ENCODE measurements at places on chromosomes 3 and 15.

DNA sequence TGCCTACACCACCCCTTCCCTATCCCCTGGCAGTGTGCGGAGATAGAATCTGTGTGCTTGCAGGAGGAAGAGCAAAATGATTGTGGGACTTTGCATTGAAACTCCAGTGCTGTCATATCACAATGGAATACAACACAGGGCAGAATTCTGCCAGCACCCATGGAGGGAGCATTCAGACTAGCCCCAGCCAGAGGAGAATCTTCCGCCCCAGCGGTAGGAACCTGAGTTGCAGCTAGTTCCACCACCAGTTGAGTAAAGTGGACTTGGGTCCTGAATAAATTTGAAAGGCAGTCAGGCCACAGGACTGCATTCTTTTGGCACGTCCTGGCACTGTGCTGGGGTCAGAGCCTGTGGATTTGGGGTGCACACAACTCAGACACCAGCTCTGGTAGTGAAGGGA is 27.5 kb downstream of the NCBP2 start:
- DNase-seq: no peak

- DNase-seq: peak; percentile 30
These were observed 1.1 kb downstream of the WDR82 start for GRCh38 chr3:52277071-52277964.

DNA sequence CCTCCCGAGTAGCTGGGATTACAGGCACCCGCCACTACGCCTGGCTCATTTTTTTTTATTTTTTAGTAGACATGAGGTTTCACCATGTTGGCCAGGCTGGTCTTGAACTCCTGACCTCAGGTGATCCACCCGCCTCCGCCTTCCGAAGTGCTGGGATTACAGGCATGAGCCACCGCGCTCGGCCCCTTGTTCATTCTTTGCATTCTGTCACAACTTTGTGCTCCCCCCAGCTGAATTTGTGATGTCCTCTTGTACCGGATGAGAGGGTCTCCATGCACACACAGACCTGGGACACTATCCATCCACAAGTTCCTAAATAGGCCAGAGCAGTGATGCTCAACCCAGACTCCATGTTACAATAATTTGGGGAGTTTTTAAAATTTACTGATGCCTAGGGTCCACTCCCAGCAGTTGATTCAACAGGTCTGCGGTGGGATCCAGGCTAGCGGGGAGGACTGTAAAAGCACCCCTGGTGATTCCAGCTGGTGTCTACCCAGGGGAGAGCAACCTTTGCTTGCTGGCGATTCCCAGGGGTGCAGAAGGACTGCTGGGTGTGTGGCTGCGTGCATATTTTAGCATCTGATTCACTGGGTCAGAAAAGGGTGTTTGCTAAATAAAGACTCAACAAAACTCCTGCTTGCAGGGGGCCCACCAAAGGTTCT is 1.0 kb downstream of the RASSF1 start:
- no peak for DNase-seq

DNA sequence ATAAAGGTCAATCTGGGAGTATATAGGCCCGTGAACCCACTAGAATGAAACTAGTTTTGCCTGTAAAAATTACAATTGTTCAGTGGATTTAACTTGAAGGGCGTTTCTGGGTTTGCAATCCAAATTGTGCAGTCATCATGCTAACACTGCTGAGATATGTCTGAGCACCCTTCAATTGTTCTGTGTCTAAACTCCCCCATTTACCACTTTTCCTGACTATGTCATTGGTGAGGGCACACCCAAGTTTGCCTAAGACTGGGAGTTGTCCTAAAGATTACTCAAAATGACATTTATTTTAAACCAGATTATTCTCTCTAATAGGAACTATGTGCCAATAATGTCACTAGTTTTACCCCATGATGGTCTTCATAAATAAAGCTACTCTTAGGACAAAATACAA is 54.6 kb downstream of the EMC4 start:
- DNase-seq: no peak

DNA sequence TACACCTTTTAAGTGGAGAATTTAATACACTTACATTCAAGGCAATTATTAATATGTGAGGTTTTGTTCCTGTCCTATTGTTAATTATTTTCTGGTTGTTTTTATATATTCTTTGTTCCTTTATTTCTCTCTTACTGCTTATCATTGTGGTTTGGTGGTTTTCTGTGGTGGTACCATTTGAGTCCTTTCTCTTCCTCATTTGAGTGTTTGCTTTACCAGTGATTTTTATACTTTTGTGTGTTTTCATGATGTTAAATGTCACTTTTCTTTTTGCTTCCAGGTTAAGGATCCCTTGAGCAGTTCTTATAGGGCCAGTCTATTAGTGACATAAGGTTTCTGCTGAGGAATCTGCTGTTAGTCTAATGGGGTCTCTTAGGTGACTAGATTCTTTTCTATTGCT is 116.5 kb downstream of the LRRK1 start:
- no peak for DNase-seq

DNA sequence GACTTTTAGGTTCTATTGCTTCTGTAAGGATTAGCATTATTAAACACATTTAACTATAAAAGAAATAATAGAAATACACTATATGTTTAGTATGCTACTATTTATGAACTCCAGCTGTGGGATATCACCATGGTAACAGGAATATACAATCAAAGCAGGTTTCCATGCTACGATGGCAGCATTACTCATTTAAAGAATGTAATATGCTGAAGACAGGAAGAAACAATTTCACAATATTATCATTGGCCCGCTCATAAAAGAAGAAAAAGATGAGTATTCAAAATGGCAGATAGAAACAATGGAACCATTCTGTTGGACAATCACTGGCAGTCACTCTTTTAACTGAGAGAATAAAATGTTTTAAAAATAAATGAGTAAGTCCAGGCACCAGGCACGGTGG is 153.4 kb downstream of the CBLB start:
- DNase-seq: no peak

DNA sequence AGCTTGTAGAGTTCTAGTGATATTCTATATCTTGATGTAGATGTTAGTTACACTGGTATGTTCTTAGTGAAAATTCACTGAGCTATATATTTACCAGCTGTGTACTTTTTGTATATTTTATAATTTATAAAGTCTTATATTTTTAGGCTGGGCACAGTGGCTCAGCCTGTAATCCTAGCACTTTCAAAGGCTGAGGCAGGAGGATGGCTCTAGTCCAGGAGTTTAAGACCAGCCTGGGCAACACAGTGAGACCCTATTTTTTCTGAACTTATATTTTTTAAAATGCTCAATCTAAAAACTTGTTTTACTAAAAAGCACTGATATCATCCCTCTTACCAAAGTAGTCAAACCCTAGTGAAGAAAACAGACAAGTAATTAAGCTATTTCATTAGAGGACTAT is 5.1 kb downstream of the MYO9A start:
- DNase-seq: no peak

DNA sequence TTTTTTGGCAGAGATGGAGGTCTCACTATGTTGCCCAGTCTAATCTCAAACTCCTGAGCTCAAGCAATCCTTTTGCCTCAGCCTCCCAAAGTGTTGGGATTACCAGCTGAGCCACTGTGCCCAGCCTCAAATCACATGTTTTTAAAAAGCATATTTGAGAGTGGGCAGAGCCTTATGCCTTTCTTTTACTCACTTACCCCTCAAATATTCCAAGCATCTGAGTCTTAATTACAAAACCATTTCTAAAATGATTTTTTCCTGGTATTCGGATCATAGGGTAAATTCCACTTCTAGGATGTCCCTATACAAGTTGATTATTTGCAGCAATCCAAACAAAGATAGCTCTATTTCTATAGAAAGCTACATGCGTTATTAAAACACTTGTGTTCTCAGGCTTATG is 106.1 kb downstream of the RFTN1 start:
- DNase-seq: no peak

DNA sequence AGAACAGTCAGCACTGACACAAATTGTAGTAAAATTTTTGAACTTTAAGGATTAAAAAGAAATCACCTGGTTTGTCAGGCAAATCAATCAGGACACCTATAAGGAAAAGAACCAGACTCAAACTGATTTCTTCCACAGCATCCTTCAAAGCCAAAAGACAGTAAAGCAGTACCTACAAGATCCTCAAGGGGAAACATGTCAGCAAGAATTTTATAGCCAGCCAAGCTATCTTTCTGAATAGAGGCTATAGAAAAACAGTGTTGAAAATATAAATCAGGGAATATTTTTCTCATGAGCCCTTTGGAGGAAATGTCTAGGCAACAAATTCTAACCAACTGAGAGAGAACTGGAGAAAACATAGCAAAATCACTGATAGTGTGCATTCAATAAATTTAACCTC is 301.4 kb upstream of the UBE2E2 start:
- DNase-seq: no peak

GRCh38 chr3:193970773-193971206 is 165.2 kb upstream of the HES1 start:
- no peak for DNase-seq

- DNase-seq: no peak
These were observed 35.4 kb downstream of the CP start for GRCh38 chr3:149186219-149186618.

DNA sequence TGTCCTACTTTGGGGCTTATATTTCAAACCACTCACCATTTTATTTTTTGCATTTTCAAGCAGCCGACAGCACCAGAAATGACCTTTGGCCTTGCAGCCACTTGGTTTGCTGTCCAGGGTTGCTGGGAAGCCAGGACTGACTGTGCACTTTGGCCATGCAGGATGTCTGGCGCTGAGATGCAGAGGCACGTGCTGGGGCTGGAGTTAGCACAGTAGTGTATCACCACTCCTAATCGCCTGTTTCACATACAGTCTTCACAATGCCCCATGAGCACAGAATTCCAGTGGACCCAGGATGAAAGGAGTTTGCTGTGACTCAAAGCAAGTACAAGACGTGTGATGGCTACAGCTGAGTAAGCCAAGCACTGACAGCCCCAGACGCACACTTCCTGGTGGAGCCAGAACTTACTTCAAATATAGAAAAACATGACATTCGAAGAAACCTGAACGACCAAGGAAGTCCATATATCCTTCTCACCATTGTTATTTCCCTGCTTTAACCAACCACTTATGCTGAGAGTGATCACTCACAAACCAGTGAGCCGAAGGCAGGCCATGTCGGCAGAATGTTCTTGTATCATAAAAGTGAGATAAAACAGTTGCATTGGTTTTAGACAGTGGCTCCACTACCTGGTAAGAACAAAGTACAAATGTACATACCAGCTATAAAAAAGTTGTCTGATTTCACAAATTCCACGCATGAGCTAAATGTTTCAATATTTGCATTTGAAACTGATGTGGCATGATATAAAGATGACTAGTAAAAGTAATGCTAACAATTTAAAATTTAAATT is 16.0 kb downstream of the OCA2 start:
- no peak for DNase-seq

- no peak for DNase-seq
These were observed 612.2 kb upstream of the GOLIM4 start for GRCh38 chr3:168707900-168708299.

DNA sequence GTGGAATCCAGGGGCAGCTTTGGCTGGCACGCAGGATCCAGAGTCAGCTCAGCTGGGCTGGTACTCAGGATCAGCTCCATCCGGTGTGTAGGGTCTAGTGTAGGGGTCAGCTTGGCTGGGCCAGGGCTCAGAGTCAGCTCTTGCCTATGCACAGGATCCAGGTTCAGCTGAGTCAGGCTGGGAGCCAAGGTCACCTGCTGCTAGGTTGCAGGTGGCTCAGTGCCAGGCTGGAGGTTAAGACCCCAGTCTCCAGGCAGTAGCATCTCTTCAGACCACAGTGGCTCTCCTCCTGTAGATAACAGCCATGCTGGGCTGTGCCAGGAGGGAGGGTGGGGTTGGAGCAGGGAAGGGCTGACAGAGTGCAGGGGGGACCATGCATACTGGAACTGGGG is 1.8 kb downstream of the HYAL3 start:
- no peak for DNase-seq

DNA sequence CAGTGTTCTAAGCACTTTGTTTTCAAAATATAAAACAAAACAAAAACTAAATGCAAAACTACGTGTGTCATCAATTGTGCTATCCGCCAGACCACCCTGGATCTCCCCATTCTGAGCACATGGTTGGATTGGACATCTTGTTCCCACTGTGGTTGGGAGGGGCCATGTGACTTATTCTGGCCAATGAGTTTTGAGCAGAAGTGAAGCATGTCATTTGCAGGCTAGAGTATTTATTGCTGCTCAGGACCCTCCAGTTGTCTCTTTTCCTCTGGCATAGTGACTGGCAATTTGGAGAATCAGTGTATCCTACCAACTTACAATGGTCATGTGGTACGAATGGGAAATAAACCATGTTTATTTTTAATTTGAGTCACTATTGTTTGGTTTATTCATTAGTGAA is 70.2 kb upstream of the ST8SIA2 start:
- no peak for DNase-seq
